ENCODE measurements at places on chromosomes 3 and 15.

- no peak for DNase-seq
These were observed 8.1 kb upstream of the PCSK6 start for GRCh38 chr15:101497484-101498034.

- no peak for DNase-seq
These were observed 33.8 kb downstream of the EFL1 start for GRCh38 chr15:82228750-82229149.

DNA sequence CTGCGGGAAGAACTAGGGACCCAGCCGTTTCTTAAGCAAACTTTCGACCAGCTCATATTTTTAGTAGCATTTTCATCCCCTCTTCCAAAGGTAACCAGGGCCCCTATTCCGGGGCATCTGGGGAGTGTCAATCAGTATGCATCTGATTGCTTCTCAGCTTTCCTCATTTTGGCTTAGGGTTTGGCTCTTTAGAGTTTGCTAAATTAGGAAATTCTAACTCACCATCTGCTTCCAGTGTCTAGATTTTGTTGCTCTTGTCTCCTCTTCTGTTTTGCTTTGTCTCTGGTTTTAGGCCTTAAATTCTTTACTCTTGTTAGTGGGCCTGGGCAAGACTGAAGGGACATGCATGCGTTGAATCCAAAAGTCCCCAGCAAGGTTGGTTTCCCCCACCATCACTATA is 9.6 kb upstream of the ABTB1 start:
- no peak for DNase-seq

DNA sequence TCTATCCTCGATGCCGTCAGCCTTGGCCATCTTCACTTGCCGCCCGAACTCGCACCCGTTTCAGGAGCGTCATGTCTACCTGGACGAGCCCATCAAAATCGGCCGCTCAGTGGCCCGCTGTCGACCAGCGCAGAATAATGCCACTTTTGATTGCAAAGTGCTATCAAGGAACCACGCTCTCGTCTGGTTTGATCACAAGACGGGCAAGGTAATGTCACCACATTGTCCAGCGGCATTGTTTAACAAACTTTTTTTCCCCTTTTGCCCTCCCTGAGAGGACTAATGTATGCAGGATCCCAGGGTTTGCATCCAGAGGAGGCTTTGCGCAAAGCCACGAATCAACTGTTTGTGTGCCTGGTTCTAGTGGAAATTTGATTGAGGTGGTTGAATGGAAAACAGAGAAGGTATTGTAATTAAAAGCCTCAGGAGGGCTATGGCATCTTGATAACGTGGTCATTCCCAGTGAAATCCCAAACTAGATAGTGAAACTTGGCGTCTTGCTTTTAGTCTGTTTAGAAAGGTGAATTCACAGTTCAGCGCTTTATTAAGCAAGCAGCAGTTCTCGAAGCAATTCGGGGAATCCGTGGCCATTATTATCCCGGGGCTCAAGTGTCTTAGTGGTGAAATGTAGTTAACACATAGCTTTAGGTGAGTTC is 1.7 kb downstream of the SLMAP start:
- DNase-seq: peak; percentile 39

DNA sequence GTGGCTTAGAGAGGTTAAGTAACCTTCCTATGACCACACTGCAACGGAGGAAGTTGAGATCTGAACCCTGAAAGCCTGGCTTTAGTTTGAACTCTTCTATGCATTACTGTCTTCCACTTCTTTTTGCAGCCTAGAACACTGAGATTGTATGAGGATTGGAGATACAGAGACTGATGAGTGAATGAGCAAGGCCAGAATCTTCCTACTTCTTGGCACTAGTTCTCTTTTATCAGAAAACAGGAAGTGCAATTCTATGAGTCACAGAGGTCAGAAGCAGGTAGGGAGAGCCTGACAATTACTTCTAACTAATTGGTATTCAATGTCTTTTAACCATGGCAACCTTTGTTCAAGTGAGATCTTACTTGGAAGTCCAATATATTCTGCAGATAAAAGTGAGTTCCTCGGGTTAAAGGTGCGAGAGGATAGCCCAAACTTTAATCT is 219.0 kb downstream of the SHQ1 start:
- no peak for DNase-seq

GRCh38 chr3:65914032-65914739 is 124.5 kb downstream of the MAGI1 start:
- no peak for DNase-seq

GRCh38 chr3:42685363-42685881 is at the start of gene KLHL40:
TSS of gene KLHL40 (plus strand) at chr3:42685537. CDS start at chr3:42685619, 82 bp downstream.
- DNase-seq: no peak

DNA sequence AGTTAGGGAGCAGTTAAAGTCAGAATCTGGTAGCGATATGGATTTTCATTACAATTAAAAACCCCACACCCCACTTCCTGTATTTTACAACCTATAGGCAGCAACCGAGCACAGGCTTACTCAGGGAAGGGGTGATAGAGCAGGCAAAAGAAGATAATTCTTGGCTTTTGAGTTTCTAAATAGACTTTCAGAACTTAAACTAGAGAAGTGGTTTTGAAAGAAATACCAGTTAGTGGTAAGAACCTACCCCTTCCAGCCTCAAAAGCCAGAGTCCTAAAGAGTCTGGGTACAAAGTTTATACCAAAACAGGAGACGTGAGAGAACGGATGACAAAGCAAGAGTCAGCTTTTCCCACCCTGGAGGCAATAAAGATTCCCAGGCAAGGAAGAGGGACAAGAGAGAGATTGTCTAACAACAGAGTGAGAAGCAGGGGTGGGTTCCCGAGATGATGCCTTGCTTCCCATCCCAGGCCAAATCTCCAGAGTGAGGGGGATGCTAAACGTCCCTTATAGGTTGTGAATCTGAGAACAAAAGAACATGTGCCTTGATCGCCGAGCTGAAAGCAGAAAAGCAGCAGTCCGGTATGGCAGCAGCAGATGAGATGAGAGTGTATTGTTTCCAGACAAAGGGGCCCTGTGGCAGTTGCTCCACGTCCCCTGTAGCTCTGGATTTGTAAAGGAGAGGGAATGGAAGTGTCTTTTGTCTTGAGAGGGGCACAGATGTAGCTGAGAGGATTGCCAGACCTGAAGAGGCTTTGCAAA is 36.8 kb downstream of the KLHL6 start:
- DNase-seq: peak; percentile 53

- DNase-seq: peak; percentile 77
These were observed 19.7 kb upstream of the SATB1 start for GRCh38 chr3:18444595-18445400.

DNA sequence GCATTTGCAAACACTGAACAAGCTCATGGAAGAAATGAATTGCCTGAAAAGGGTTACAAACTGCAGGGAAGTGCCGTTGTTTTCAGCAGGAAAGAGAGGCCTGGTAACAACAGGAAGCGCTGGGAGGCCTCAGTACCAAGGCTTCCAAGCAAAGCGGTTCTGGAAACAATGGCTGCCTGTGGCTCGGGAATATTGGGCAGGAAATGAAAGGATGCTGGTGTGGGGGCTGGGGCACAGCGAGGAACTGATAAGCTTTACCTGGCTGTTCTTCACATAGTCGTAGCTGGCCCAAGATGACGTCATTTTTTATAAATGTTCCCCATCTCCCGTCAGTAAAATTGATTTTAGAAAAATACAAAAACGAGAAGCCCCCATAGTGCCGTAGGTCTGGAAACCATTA is 55.9 kb downstream of the ARHGAP31 start:
- DNase-seq: no peak

DNA sequence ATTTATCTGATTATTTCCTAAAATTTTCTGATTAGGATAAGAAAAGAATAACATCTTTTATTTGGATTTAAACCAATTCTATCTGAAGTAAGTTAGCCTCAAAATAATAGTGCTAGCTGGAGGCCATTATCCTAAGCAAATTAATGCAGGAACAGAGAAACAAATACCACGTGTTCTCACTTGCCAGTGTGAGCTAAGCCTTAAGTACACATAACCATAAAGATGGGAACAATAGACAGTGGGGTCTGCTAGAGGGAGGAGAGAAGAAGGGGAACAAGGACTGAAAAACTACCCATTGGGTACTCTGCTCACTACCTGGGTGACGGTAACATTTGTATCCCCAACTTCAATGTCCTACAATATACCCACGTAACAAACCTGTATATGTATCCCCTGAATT is 31.3 kb upstream of the LYSMD4 start:
- no peak for DNase-seq

- no peak for DNase-seq
These were observed 31.2 kb downstream of the FOXB1 start for GRCh38 chr15:60035344-60035743.

DNA sequence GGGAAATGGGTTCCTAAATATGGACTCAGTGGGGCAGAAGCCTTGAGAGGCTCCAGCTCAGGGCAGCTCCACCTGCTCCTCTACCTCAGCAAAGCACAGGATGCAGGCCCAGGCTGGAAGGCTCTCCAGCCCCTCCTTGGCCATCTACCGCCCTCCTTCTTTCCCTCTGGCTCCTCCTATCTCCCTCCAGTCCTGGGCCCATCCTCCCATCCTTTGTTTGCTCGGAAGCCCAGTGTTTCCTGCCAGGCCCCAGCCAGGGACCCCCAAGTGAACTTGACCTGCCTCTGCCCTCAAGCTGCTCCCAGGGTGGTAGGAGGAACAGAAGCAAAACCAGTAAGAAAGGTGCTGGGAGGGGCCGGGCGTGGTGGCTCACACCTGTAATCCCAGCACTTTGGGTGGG is 20.1 kb downstream of the MAPKAPK3 start:
- DNase-seq: no peak

DNA sequence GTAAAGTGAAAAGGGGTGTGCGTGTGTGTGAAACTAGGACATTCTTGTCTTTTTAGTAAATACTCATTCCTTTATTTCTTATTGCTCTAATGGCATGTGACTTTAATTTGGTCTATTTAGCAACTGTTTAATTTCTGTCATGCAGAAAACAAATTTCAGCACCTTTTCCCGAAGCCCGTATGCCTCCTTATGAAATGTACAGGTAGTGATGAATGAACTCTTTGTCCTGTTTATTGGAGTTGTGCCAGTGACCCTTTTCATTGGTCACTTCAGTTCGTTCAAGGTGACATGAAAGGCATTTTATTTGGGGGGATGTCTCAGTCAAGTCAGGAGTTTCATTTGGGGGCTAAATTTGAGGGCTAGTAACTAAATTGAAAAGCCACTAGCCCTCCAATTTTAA is 55.2 kb downstream of the ITPR1 start:
- DNase-seq: no peak

GRCh38 chr3:29214009-29214658 is 66.7 kb upstream of the RBMS3 start:
- no peak for DNase-seq

GRCh38 chr3:184977796-184978195 is 165.8 kb downstream of the VPS8 start:
- DNase-seq: no peak

- DNase-seq: peak; percentile 51
These were observed 880 bp upstream of the CHRNA7 start for GRCh38 chr15:32029409-32029861.

Data from HAP-1 (cell line).